Large intestine (tissue), 12 donors: ENCODE measurements at places on chromosomes 12 and 14. TPM values are rescaled to one million over a fixed set of nuclear protein-coding genes. Genes with fewer than 3 reads are reported as not detected.

Gene LRP1-AS
- polyA plus RNA-seq, result 1.7 TPM

Gene NTS
- polyA plus RNA-seq, result 126 TPM

GRCh38 chr12:110638796-110639195, 24.9 kb downstream of the TCTN1 start:
- H3K4me3 ChIP-seq, result no peak overlapping the region
- H3K36me3 ChIP-seq, result peaks cover 7% of the 10 kb centered on the region
- no peak overlapping the region for H3K27ac ChIP-seq

Gene GZMB
- polyA plus RNA-seq, result 1.3 TPM

- H3K36me3 ChIP-seq, result no peaks in the 10 kb centered on the region
- H3K27ac ChIP-seq, result peak overlapping the region; percentile 29
- no peak overlapping the region for H3K4me3 ChIP-seq
- no peaks in the 10 kb centered on the region for H3K4me1 ChIP-seq
Observed at GRCh38 chr14:80278293-80279023, 67.2 kb upstream of the DIO2 start.

- no peak overlapping the region for H3K27ac ChIP-seq
- no peak for DNase-seq
- H3K27me3 ChIP-seq, result no peaks in the 10 kb centered on the region
- no peaks in the 10 kb centered on the region for H3K4me1 ChIP-seq
Observed at GRCh38 chr12:131025234-131025633, 71.5 kb downstream of the ADGRD1 start.

GRCh38 chr12:87136330-87136976, 880.3 kb upstream of the MGAT4C start:
- no peak overlapping the region for H3K4me3 ChIP-seq
- no peak for DNase-seq
- H3K36me3 ChIP-seq, result no peaks in the 10 kb centered on the region
- H3K27me3 ChIP-seq, result no peaks in the 10 kb centered on the region

DNA sequence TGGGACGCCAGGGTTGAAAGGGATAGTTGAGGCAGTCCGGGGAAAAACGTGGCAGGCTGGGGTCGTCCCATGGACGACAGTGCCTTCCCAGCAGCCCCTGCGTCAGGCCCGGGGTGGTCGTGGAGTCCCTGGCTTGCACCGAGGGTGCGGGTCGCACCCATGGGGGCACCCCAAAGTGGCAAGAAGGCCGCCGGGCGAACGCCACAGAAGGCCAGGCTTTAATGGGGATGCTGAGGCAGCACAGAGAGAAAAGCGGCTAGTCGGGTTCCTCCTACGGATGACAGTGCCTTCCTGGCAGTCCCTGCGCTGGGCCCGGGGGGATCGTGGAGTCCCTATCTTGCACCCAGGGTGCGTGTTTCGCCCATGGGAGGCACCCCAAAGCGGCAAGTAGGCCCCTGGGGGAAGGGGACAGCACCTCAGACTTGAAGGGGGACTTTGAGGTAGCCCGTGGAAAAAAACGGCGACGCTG, 158.6 kb upstream of the ALG10B start:
- no peaks in the 10 kb centered on the region for H3K36me3 ChIP-seq
- H3K4me1 ChIP-seq, result no peaks in the 10 kb centered on the region
- no peaks in the 10 kb centered on the region for H3K27me3 ChIP-seq
- H3K27ac ChIP-seq, result no peak overlapping the region
- H3K4me3 ChIP-seq, result no peak overlapping the region
- no peak for DNase-seq

- no peak for DNase-seq
- H3K27me3 ChIP-seq, result no peaks in the 10 kb centered on the region
- peaks cover 3% of the 10 kb centered on the region for H3K36me3 ChIP-seq
Observed at GRCh38 chr12:131066207-131066885, 112.6 kb downstream of the ADGRD1 start.

DNA sequence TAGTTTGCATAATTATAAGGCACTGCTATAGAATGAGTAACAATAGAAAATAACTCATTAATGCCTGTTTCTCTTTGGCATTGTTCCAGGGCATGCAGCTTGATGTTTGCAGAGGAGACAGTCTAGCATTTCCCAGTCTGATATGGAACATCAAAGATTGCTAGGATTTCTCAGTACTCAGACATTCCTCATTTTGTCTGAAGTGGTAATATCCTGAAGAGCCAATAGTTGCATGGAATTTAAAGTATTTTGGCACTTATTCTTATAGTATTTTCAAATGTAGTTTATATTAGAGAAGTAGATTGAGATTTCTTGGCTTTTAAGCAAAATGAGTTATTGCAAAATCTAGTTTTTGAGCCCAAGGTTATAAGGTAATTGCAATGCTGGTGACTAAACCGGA, 337.3 kb upstream of the E2F7 start:
- H3K36me3 ChIP-seq, result no peaks in the 10 kb centered on the region
- no peaks in the 10 kb centered on the region for H3K27me3 ChIP-seq
- no peak overlapping the region for H3K27ac ChIP-seq
- peaks cover 12% of the 10 kb centered on the region for H3K4me1 ChIP-seq
- no peak for DNase-seq

DNA sequence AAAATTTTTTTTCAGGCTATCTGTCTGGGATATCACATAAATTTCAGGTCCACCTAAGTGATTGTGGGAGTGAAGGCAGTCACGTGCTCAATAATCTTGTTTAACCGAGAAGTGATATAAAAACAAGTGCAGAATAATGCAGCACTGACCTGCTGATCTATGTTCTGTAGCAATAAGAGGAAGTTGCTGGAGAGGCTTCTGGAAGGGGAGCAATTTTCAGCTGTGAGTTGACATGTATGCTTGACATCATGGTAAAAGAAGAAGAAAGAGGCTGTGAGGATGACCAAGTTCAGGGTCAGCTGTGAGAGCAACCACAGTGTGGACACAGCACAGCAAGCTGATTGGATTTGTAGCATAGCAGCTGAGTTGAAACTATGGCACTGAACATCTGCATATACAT, 172.0 kb upstream of the PELI2 start:
- no peak overlapping the region for H3K27ac ChIP-seq
- no peaks in the 10 kb centered on the region for H3K36me3 ChIP-seq
- DNase-seq, result no peak
- H3K4me3 ChIP-seq, result no peak overlapping the region
- no peaks in the 10 kb centered on the region for H3K27me3 ChIP-seq

- H3K27ac ChIP-seq, result no peak overlapping the region
- no peaks in the 10 kb centered on the region for H3K36me3 ChIP-seq
- no peaks in the 10 kb centered on the region for H3K27me3 ChIP-seq
- no peak overlapping the region for H3K4me3 ChIP-seq
Observed at GRCh38 chr12:25317553-25317952, 66.8 kb upstream of the KRAS start.

DNA sequence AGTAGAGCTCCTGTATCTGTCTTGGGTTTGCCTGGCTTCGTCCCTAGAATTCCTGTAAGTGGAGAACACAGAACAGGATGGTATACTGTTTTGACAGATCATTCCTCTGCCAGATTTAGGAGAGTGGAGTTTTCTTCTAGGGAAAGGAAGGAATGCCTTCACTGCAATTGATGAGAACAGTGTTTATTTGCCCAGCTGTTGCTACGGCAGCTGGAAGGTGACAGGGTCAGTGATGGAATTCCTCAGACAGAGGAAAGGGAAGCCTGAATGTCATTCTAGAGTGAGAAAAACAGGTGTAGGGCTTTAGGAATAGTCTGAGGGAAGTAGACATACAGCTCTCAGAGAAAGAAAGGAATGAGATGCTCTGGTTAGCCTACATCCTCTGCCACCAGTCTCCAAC, 11.7 kb downstream of the CSRNP2 start:
- no peaks in the 10 kb centered on the region for H3K4me1 ChIP-seq
- H3K27me3 ChIP-seq, result no peaks in the 10 kb centered on the region
- DNase-seq, result no peak
- peaks cover 43% of the 10 kb centered on the region for H3K36me3 ChIP-seq
- H3K27ac ChIP-seq, result no peak overlapping the region

DNA sequence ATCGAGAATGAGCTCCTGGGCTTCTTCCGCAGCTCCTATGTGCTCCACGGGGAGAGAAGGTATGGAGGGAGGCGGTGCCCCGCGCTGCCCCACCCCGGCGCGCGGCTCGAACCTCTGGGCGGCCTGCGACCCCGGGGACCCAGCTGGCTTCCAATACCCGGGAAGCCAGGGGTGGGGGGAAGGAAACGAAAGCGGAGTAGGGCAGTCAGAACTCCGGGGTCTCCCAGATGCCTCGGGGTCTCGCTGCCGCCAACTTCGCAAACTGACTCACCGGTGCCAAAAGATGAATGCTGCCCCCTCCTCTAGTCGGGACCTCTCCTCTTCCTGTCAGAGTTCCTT, 1.3 kb downstream of the TRHDE start:
- H3K4me1 ChIP-seq, result peaks cover 11% of the 10 kb centered on the region
- H3K27ac ChIP-seq, result peak overlapping the region; percentile 94
- no peak for DNase-seq
- H3K27me3 ChIP-seq, result peaks cover 15% of the 10 kb centered on the region

- H3K4me3 ChIP-seq, result peak overlapping the region; percentile 52
- H3K36me3 ChIP-seq, result no peaks in the 10 kb centered on the region
- H3K4me1 ChIP-seq, result peaks cover 14% of the 10 kb centered on the region
- peak overlapping the region; percentile 34 for H3K27ac ChIP-seq
- peak; percentile 68 for DNase-seq
Observed at GRCh38 chr14:24080888-24081738, 9.8 kb downstream of the CPNE6 start.

Gene ITPK1
- 139 TPM for polyA plus RNA-seq

- H3K36me3 ChIP-seq, result peaks cover 4% of the 10 kb centered on the region
- H3K4me3 ChIP-seq, result no peak overlapping the region
- H3K4me1 ChIP-seq, result peaks cover 17% of the 10 kb centered on the region
- H3K27me3 ChIP-seq, result no peaks in the 10 kb centered on the region
- no peak for DNase-seq
Observed at GRCh38 chr14:77601846-77602619, 14.4 kb downstream of the SPTLC2 start.

Gene HVCN1
- 5.5 TPM for polyA plus RNA-seq

- no peak overlapping the region for H3K4me3 ChIP-seq
- no peaks in the 10 kb centered on the region for H3K27me3 ChIP-seq
- H3K36me3 ChIP-seq, result no peaks in the 10 kb centered on the region
Observed at GRCh38 chr14:38837343-38838048, 265.5 kb downstream of the SEC23A start.

DNA sequence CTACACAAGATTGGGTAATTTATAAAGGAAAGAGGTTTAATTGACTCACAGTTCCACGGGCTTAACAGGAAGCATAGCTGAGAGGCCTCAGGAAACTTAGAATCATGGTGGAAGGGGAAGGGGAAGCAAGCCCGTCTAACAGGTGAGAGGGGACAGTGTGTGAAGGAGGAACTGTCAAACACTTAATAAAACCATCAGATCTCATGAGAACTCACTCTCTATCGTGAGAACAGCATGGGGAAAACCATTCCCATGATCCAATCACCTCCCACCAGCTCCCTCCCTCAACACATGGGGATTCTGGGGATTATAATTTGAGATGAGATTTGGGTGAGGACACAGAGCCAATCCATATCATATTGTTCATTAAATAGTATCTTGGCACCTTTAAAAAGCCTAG, 56.1 kb downstream of the EPS8 start:
- peak overlapping the region; percentile 76 for H3K27ac ChIP-seq
- H3K4me1 ChIP-seq, result peaks cover 42% of the 10 kb centered on the region
- no peaks in the 10 kb centered on the region for H3K36me3 ChIP-seq
- no peak for DNase-seq
- H3K4me3 ChIP-seq, result no peak overlapping the region

DNA sequence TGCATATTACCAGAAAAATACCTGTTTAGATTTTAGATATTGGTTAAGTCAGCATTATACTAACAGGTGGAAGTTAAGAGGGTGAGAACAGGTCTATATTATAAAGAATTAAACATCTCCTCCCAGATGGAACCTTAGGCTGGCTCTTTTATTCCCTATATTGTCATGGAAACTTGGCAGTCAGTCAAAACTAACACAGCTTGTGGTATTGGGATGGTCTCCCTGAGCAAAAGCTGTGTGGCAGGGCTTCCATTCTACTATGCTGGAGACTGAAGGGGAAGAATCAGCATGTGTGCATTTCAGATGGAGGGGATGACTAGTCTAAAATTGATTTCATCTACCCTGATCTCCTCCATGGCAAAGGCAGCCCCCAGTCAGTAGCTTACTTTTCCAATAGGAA, 66.7 kb downstream of the SMOC1 start:
- no peak for DNase-seq
- H3K27ac ChIP-seq, result no peak overlapping the region
- H3K4me3 ChIP-seq, result no peak overlapping the region

Gene ADAM21
- polyA plus RNA-seq, result 0.09 TPM

Gene SLC6A13
- 0.28 TPM for polyA plus RNA-seq

Gene SPATA7
- 18.0 TPM for polyA plus RNA-seq

Gene SIX4
- 0.40 TPM for polyA plus RNA-seq

Gene MEG3
- 248 TPM for polyA plus RNA-seq

DNA sequence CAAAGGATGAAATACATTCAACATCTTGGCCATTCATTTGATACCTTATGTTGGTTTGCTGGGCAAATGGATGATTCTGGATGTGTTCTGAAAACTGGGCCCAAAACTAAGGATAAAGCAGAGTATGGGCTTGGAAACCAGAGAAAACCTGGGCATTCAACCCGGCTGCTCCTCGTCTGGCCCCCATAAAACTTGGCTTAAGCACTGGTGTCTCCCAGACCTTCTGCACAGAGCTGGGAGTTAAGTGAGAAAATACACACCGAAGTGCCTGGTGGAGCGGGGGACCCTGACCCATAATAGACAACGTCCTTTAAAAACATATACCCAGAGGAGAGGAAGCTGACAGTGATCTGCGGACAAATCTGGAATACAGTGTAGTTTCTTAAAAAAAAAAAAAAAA, 112.5 kb downstream of the FOXN3 start:
- H3K36me3 ChIP-seq, result peaks cover 14% of the 10 kb centered on the region
- DNase-seq, result no peak
- no peaks in the 10 kb centered on the region for H3K27me3 ChIP-seq
- H3K27ac ChIP-seq, result peak overlapping the region; percentile 74
- no peak overlapping the region for H3K4me3 ChIP-seq

- no peaks in the 10 kb centered on the region for H3K4me1 ChIP-seq
- no peak for DNase-seq
- no peak overlapping the region for H3K4me3 ChIP-seq
- no peak overlapping the region for H3K27ac ChIP-seq
- no peaks in the 10 kb centered on the region for H3K27me3 ChIP-seq
Observed at GRCh38 chr12:81296556-81297305, 218.9 kb downstream of the ACSS3 start.

Gene SLC10A1
- 0.13 TPM for polyA plus RNA-seq

Gene SIRT4
- polyA plus RNA-seq, result 3.2 TPM

- no peaks in the 10 kb centered on the region for H3K36me3 ChIP-seq
- no peaks in the 10 kb centered on the region for H3K27me3 ChIP-seq
- no peaks in the 10 kb centered on the region for H3K4me1 ChIP-seq
- DNase-seq, result no peak
- no peak overlapping the region for H3K27ac ChIP-seq
Observed at GRCh38 chr12:94488463-94488862, 28.8 kb upstream of the CEP83 start.

Gene NRL
- 1.6 TPM for polyA plus RNA-seq

- H3K4me3 ChIP-seq, result no peak overlapping the region
- no peak overlapping the region for H3K27ac ChIP-seq
- no peaks in the 10 kb centered on the region for H3K36me3 ChIP-seq
- H3K4me1 ChIP-seq, result no peaks in the 10 kb centered on the region
- no peak for DNase-seq
Observed at GRCh38 chr12:127115468-127116035, 1151.4 kb upstream of the TMEM132C start.

GRCh38 chr12:20421421-20421820, 53.1 kb downstream of the PDE3A start:
- H3K27me3 ChIP-seq, result no peaks in the 10 kb centered on the region
- DNase-seq, result peak; percentile 26
- H3K27ac ChIP-seq, result peak overlapping the region; percentile 29
